ENCODE measurements at places on chromosomes 7 and 10. TPM values are rescaled to one million over a fixed set of nuclear protein-coding genes. Genes with fewer than 3 reads are reported as not detected.

The HYAL4 gene
- not detected for total RNA-seq

The HYCC1 gene
- 121 TPM for total RNA-seq

The CPA4 gene
- 28.2 TPM for total RNA-seq

The ASB10 gene
- not detected for total RNA-seq

The SLC18A3 gene
- not detected for total RNA-seq

The OR2AE1 gene
- total RNA-seq, result 0.72 TPM

The FOXI2 gene
- not detected for total RNA-seq

The LRGUK gene
- 0.88 TPM for total RNA-seq

The ARHGEF35 gene
- total RNA-seq, result 3.6 TPM

- DNase-seq, result no peak
These were observed 58.5 kb downstream of the GRID1 start for GRCh38 chr10:86308056-86308455.

DNA sequence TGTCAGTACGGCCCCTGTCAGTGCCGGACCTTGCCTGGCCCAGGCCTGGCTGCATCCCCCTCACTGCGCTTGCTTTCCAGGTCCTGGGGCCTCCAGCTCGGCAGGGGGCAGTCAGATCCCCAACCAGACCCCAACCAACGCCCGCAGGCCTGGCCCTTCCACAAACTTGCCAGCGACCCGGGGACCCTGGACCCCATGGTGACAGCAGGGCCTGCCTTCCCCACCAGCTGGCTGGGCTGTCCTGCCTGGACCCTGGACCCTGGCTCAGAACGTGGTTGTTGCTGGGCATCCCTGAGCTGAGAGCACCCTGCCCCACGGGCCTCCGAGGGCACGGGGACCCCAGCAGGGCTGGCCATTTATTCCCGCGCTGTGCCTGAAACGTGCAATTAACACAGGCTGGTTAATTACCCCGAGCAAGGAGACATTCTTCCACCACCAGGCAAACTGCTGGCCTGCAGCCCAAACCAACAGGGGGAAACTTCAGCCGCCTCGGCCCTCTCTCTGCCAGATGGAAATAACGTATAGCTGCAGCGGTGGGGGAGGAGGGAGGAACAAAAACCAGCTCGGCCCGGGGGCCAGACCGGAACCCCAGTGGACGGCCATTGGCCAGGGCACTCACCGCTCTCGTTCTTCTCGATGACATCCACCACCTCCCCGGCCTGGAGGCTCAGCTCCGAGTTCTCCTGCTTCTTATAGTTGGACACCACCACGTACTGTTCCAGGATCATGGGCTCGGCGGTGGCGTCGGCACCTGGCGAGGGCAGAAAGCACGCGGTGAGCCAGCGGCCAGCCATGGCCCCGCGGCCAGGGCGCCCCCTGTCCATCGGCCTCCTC is 167.1 kb downstream of the NEURL1 start:
- peak; percentile 95 for DNase-seq

DNA sequence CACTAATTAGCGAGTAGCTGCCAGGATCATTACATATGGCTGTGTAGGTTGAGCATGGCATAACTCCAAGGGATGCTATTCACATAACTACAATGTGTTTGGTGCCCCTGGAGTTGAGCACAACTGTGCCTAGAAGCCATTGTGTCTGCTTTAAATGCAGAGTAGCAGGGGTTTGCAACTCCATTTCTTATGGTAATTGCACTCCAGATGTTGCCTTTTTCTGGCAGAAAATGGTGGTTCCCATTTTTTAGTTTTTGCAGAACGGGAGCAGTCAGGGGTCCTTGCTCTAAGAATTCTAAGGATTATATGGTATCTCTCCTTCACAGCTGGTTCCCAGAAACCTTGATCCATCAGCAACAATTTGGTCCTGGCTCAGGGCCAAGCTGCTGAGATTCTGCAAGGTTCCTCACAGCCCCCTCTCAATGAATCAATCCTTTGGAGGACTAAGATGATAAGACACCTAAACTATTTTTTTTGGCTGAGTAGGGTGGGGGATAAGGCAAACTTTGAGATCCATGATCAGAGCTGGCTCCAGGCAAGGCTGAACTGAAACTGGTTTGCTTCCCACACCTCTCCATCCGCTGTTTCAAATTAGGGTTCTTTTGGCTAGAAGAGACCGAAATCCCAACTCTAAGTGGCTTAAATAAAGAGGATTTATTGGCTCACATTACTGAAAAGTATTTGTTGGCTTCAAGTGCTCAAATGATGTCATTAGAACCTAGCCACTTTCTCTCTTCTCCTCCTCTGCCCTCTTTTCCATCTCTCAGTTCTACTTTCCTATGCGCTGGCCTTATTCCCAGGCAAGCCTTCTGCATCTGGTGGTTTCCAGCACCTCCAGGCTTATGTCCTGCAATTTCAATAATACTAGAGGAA is 97.5 kb upstream of the CCDC6 start:
- DNase-seq, result no peak

DNA sequence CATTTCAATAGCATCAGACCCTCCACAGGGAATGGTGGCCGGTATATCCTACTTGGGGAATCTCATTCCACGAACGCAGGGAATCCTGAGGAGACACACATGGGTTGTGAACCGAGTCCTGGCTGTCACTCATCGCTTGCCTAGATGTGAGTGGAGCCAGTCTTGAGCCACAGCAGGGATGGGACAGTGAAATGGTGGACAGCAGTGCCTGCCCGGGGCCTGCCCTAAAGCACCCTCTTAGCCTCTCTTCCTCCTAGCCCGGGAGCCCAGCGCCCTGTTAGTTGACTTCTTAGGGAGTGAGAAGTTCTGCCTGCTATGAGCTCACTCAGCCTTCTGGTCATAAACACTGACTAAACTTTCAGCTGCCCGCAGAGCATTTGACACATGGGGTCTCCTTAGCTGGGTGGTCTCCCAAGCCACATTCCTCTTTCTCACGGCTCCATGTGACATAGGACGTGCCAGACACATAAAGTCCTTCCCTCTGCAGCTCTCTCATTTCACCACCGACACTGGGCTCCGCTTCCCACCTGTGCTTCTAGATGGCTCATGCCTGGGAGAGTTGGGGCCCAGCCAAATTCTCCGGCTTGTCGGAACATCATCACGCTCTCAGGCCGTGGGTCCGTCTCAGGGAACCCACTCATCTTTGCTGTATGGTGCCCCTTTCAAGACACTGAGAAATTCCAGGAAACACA is 60.9 kb downstream of the TCERG1L start:
- peak; percentile 64 for DNase-seq

- DNase-seq, result no peak
These were observed 47.9 kb downstream of the SP8 start for GRCh38 chr7:20738518-20739481.

DNA sequence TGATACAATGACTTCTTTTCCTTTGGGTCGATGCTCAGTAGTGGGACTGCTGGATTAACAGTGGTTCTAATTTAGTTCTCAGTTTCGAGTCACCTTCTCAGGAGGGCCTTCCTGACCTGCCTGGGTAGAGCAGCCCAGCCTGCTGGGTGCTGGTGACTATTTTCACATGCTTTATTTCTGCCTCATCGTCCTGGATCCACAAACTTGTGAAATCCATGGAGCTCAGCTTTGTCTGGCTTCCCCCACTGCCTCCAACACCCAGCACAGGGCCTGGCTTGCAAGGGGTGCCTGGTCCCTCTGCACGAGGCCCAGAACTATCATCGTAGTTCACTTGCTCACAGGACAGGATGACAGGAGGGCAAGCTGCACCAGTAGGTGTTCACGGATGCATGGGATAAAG is 46.9 kb downstream of the SPOCK2 start:
- peak; percentile 61 for DNase-seq

DNA sequence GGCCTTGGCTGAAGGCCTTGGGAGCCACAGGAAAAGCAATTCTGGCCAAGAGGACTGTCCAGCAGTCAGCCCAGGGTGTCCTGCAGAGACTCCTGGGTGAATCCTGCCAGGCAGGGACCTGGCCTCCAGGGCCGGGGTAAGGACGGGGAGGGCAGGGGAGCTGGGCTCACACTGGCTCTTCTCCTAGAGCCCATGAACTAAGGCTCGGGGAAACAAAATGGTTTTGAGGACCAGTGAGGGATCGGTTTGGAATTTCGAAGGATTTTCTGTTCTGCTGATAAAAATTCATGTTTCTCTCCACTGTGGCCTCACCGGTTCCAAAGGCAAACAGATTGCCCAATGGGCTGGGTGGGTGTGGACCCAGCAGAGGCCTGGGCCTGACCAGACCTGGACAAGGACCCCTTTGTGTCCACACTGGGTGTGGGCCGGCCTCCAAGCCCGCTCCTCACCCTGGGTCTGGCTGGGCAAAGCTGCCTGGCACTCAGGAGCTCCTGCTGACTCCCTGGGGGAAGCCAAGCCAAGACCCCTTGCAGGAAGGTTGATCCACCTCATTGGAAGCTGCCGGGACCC is 27.3 kb downstream of the FAM20C start:
- no peak for DNase-seq

- peak; percentile 61 for DNase-seq
These were observed 225.6 kb upstream of the IGFBP3 start for GRCh38 chr7:46146454-46147255.

- DNase-seq, result no peak
These were observed 75.5 kb downstream of the HTR5A start for GRCh38 chr7:155145477-155146255.

GRCh38 chr10:126798649-126799048 is 106.6 kb upstream of the DOCK1 start:
- DNase-seq, result no peak

GRCh38 chr10:110069502-110069982 is 61.8 kb downstream of the ADD3 start:
- no peak for DNase-seq

GRCh38 chr10:1932692-1933094 is 195.4 kb upstream of the ADARB2 start:
- peak; percentile 8 for DNase-seq

GRCh38 chr10:125926247-125926646 is 29.9 kb downstream of the FANK1 start:
- DNase-seq, result no peak

- DNase-seq, result no peak
These were observed 7.4 kb downstream of the SH3PXD2A start for GRCh38 chr10:103847909-103848468.

DNA sequence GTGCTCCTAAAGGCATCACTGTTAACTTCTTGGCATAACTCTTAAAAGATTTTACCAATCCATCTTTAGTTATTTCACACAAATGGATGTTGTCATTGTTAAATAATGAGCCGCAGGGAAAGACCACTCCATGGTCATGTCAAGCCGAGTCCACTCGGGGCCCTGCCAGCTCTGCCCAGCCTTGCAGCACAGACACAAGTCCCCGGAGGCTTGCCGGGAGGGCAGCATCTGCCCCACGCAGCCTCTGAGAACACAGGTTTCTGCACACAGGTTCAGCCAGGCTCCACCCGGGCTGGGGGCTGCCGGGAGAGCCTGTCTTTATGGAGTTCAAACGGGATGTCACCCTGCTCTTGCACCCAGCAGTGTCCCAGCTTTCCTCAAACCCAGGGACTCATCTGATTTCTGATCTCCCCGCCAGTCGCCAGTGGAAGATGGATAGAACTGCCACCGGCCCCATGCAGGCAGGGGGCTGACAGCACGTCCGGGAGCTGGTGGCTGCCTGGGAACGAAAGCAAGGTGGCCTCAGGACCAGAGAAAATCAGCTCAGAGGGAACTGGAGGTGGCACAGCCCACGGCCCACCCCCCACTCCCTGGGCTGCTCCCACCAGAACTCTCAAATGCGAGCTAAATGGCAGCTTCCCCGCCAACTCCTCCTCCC is 156.2 kb downstream of the TCERG1L start:
- DNase-seq, result no peak

DNA sequence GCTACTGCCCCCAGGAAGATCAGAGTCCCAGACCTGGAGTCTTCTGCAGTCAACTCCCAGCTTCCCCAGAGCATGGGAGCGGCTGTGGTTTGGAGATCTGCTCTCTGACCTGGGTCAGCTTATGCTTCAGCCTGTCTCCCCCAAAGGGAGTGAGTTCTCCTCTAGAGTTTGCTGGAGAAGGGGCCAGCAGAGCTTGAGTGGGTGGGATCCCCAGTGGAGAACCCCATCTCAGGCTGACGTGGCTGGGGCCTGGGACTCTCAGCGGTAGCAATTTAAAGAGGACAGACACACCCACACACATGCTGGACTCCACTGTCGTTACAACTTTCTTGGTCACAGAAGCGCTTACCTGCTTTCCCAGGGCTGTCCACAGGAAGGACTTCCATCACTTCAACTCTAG is 6.3 kb downstream of the UNC5B start:
- no peak for DNase-seq

Measured in osteoblast (primary cell).